Foreskin fibroblast (primary cell): ENCODE measurements at places on chromosomes 12 and 14.

DNA sequence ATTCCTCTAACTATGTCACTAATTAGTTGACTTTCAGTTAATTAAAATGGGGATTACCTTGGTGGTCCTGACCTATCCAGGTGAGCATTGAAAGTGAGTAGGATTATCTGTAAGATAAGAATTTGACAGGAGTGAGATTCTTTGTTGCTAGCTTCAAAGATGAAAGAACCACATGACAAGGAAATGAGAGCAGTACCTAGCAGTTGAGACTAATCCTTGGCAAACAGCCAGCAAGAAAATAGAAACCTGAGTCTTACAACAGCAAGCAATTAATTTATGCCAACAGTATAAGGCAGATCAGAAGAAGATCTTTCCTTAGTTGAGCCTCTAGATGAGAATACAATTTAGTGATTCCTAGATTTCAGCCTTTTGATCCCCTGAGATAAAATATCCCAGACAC is 1058.4 kb downstream of the LRFN5 start:
- DNase-seq: peak; percentile 2

GRCh38 chr12:111207761-111208160 is 161.1 kb downstream of the PHETA1 start:
- no peak for DNase-seq

DNA sequence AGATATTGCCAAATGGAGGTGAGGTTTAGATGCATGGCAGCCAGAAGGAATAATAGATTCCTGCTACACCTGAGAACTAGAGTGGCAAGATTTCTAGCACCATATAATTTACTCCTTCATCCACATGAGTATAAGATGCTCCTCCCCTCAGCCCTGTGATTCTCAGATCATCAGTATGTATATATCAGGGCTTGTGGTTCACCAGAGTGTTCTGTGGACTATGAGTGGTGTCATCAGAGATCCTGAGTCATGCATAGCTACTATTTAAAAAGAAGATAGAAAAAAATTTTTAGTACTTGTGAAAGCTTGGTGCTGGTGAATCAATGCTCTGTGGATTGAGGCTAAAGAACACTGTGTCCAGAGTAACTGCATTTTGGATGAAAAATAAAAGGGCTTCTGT is 285.9 kb downstream of the BMP4 start:
- DNase-seq: peak; percentile 76

- DNase-seq: no peak
Observed at GRCh38 chr14:32572867-32573150, 243.7 kb downstream of the AKAP6 start.

GRCh38 chr12:80184926-80185325 is 85.6 kb downstream of the OTOGL start:
- no peak for DNase-seq

GRCh38 chr12:67519484-67520433 is 128.8 kb upstream of the DYRK2 start:
- no peak for DNase-seq

DNA sequence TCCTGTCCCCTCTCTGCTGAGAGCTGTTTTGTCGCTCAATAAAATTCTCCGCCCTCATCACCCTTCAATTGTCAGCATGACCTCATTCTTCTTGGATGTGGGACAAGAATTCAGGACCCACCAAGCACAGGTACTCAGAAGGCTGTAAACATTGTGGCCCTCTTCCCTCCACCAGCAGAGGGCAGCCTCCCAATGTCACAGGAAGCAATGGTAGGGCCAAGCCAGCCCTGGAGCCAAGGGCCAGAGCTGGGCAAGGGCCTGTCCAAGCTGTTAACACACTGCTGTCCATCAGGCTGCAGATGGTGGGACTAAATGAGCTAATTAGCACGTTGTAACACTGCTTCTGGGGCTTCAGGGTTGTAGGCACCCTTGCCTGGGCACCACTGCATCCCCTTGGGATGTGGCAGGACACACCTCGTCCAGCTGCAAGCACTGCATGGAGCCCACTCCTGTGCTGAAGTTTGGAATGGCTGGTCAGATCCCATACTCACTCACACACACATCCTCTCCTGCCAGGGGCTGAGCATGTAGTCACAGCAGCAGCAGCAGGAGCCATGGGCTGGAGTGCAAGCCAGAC is 62.7 kb upstream of the HECTD1 start:
- DNase-seq: no peak
